ENCODE measurements at places on chromosomes 3 and 15.

GRCh38 chr3:135802171-135802570, 163.4 kb upstream of the PPP2R3A start:
- DNase-seq: no peak

GRCh38 chr3:140467796-140468315, 210.0 kb upstream of the TRIM42 start:
- DNase-seq: no peak

- DNase-seq: no peak
Observed at GRCh38 chr3:172375206-172375850, 72.9 kb downstream of the GHSR start.

DNA sequence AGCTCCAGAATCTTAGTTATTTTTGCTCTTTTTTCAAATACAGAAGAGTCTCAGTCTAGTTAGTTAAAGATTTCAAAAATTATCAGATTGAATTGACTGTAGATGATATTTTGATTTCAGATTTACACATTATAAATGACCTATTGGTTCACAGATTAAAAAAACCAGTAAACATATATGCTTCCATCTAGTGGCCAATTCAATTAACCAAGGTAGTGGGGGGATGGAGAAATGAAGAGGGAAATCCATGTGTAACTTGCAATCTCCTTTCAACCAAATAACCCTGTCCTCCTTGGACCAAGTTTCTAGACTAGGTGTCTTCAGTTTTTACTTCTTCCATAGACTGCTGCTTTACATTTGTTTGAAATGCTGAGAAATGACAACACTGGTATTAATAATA, 789.8 kb downstream of the ROBO1 start:
- no peak for DNase-seq

- no peak for DNase-seq
Observed at GRCh38 chr3:134367869-134368750, 6.1 kb downstream of the AMOTL2 start.

GRCh38 chr3:13484851-13485590, 4.9 kb downstream of the HDAC11 start:
- peak; percentile 6 for DNase-seq

DNA sequence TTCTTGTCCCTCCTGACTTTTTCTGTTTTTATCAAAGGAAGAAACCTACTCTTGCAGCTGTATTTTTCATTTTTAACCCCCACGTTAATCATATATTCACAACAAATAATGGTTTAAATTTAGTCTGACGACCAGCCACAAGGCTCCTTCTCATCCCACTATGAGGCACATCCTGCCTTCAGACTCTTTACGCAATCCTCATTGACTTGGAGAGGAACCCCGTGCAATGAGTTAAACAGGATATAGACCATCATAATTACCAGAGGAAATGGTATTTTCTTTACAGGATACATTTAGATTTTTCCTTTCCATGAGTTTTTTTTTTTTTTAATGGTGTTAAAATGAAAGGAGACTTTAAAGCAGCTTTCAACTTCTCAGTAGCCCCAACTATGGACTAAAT, 68.5 kb downstream of the WWTR1 start:
- peak; percentile 35 for DNase-seq

- no peak for DNase-seq
Observed at GRCh38 chr3:148758303-148758884, 60.7 kb downstream of the AGTR1 start.

GRCh38 chr3:122795674-122796195, 866 bp downstream of the SLC49A4 start:
- DNase-seq: peak; percentile 68

GRCh38 chr3:120470870-120471269, 20.1 kb upstream of the FSTL1 start:
- no peak for DNase-seq

DNA sequence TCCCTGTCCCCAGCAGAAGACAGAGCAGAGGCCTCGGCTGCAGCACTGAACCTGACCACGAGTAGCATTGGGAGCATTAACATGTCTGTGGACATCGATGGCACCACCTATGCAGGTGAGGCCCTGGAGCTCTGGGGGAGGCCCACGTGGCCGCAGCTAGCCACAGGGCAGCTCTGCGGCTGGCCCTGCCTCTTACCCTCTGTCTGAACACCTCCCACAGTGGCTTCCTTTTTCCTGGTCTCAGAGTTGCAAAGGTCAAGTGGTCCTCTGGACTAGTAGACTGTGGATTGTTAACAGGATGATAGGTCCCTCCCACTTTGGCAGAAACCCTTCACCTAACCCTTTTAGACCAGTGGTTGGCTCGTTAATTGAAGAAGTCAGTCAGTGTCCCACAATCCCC, 22.5 kb upstream of the CLK3 start:
- DNase-seq: no peak

DNA sequence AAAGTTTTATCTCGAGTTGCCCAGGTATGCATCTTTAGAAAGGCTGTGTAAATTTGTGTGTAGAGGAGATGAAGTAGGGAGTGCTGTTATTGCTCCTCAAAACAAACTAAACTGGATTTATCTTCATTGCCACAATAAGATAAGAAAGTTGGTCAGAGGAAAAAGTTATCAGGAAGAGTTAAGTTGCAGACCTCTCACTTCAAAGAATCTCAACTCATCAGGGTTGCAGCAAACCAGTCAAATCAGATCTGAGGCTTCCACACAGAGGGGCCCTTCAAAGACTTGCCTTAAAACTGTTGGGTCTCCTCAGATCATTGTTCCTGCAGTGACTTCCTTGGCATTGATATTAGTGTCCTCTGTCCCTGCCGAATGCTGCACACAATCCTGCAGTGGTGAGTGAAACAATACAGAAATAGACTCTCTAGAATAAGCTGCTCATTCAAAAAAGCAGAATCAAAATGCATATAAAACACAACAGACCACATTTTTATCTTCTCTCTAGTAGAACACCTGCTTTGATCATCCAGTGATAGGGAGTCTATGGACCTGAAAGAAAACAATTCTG, 191.2 kb upstream of the CBLB start:
- no peak for DNase-seq

GRCh38 chr3:106691476-106691875, 685.8 kb upstream of the CCDC54 start:
- DNase-seq: no peak

DNA sequence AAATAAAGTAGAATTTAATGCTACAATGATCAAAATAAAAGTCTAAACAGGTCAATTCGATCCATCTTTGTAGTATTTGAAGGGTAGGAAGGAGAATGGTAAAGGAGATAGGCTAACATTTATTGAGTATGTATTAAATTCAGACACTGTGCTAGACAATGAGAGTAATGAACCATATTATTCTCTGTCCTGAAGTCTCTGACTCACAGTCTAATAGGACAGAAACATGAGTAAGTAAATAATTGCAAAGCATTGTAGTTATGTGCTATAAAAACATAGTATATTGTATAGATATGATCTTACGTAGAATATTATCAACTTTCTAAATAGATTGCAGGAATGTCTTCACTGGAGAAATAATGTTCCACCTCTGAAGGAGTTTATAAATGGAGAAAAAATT, 64.5 kb downstream of the MDFIC2 start:
- no peak for DNase-seq

DNA sequence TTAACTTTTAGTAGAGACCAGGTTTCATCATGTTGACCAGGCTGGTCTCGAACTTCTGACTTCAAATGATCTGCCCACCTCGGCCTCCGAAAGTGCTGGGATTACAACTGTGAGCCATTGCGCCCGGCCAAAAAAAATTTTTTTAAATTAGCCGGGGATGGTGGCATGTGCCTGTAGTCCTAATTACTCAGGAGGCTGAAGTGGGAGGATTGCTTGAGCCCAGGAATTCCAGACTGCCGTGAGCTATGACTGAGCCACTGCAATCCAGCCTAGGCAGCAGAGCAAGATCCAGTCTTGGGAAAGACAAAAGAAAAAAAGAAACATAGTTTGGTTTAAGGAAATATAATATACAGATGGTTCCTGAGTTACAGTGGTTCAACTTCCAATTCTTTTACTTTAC, 44.9 kb upstream of the EIF3J start:
- no peak for DNase-seq

DNA sequence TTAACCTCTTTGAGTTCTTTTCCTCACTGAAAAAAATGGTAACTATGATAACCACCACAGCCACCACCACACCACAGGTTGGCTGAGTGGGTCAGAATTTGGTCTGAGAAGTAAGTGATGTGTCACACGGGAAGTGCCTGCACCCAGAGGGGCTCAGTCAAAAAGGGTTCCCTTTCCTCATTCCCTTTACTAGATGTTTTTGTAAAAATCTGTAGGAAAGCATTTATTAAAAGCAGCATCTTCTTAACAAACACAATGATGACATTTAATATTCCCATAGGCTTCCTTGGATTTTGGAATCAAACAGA, 23.2 kb downstream of the CFAP92 start:
- peak; percentile 3 for DNase-seq

DNA sequence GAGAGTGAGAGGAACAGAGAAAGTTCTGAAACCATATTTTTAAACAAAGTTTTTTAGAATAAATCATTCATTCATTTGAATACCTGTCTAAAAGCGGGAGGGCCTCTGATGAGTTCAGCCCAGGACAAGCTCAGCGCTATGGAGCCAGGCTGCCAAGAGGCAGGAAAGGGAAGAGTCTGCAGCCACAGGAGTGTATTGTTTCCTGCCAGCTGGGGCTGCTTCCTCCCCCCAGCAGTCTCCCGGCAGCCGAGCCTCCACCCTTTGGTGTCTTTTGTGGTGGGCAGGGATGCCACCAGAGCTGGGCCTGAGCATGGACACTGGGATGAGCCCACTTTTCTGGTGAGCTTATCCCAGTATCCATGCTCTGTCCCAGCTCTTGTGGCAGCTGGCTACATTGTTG, 199.5 kb upstream of the TPRG1 start:
- DNase-seq: no peak

DNA sequence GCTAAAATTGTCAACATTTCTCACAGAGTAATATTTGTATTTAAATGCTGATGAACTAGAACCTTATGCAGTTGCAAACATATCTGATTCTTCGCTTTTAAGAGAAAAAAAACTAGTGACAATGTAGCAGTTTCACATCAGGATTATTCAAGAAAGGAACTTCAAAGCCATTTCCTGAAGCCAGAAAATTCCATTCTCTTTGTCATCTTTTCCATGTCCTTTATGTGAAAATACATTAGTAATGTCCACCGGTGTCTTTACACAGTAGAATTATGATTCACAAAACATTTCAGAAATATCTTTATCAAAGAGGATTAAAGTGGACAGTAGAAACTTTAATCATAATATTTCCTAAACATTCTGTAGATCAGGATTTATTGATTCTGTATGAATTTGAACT, 12.7 kb upstream of the LXN start:
- no peak for DNase-seq

DNA sequence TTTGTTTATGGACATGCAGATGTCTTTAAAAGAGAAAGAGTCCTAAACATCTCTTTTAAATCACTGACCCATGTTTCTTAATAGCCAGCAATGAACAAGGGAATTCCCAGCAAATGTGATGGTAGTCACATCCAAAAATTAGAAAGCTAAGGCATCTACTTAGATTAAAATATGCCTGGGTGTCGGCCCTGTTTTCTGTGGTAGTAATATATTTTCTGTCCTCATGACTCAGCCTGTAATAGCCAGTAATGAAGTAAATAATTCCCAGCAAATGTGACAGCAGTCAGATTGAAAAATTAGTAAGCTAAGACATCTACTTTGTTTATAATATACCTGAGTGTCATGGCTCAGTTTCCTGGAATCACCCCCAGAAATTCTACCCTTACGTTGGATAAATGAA, 60.6 kb upstream of the MYRIP start:
- DNase-seq: no peak

- no peak for DNase-seq
Observed at GRCh38 chr3:67678665-67679064, 24.3 kb upstream of the SUCLG2 start.

- peak; percentile 18 for DNase-seq
Observed at GRCh38 chr3:14467814-14468620, 65.6 kb downstream of the SLC6A6 start.

- no peak for DNase-seq
Observed at GRCh38 chr15:87817553-87817952, 439.0 kb downstream of the NTRK3 start.

- no peak for DNase-seq
Observed at GRCh38 chr3:149701206-149701976, 43.6 kb upstream of the WWTR1 start.

GRCh38 chr15:93614386-93615104, 525.5 kb upstream of the RGMA start:
- no peak for DNase-seq

DNA sequence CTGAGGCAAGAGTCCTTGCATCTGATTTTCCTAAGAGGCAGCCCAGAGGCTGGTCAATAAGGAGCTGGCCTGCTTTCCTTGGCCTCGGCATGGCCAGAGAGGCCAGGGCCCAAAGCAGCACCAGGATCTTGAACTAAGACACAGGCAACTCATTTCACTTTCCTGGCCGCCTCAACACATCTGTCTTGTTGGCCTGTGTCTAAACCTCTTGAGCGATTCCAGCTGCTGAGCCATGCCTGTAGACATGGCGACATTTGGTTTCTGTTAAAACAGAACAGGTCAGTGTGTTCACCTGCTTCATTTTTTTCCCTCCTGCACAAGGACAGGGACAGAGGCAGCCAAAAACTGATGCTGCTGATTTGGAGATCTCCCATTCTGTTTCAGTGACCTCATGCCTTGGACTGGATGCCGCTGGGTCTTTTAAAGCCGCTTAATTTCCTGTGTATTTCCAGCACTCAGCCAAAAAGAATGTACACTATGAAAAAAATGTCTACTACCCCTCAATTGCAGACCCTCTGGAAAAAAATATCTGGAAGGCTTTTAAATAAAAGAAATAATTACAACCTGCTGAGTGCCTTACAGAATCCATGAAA, 266.6 kb upstream of the ICE2 start:
- DNase-seq: no peak

DNA sequence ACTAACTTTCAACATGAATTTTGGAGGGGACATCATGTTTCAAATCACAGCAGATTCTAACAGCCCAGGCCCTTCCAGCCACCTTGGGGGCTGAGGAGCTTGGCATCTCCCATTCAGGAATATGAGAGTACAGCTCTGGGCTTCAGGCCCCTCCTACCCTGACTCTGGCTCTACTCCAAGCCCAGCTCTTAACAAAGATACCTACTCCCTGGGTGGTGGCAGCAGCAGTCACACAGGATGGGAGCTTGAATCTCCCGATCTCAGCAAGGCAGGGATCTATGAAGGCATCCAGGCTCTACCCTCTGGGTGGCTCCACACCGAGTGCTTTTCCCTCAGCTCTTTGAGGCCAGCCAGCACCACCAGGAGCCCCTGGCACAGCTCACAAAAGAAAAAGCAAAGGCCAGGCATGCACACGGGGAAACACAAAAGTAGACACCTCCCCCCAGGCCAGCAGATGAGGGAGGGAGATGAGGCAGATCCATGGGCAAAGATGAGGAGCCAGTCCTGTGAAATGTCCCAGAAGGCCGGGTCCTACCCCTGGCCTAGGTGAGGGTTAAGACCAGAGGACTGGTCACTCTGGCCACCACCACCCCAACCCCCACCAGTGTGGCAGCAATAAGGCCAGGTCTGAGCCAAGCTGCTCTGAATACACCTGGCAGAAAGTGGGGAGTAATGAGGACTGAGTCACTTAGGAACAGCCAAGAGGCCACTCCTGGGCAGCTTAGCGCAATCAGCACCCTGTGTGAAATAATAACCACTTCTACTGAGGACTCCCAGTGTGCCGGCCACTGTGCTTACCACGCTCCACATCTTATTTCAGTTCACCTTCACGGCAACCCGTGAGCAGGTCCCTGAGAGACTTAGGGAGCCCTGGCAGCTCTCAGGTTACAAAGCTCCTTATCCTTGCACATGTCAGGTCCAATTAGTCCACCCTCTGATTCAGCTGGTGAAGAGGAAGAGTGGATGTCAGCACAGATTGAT, 24.3 kb downstream of the PLA2G4F start:
- DNase-seq: no peak

- peak; percentile 26 for DNase-seq
Observed at GRCh38 chr3:170809975-170810357, 60.0 kb downstream of the RPL22L1 start.

GRCh38 chr3:101478980-101479379, 34.0 kb downstream of the SENP7 start:
- no peak for DNase-seq
